Sigmoid colon (tissue), 7 donors: ENCODE measurements at places on chromosomes 11 and 22. TPM values are rescaled to one million over a fixed set of nuclear protein-coding genes. Genes with fewer than 3 reads are reported as not detected.
A peak's percentile ranks its signal among the peaks of the same experiment; 100 is the strongest.

DNA sequence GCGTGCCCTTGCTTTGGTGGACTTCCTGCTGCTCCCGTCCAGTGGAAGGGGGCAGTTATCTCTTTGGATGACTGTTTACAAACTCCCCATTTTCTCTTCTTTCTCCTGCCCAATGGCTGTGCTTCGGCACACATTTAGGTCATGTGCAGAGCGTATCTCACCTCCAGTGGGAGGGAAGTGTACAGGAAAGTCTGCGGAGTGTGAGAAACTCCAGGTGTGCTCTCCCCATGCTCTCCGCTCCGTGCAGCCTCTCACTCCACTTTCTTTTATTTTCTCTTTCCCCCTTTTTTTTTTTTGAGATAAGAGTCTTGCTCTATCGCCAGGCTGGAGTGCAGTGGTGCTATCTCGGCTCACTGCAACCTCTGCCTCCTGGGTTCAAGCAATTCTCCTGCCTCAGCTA, 11.9 kb upstream of the TEF start:
- no peak for DNase-seq
- H3K4me3 ChIP-seq: no peak overlapping the region
- H3K4me1 ChIP-seq: peaks cover 29% of the 10 kb centered on the region
- H3K27me3 ChIP-seq: no peaks in the 10 kb centered on the region

DNA sequence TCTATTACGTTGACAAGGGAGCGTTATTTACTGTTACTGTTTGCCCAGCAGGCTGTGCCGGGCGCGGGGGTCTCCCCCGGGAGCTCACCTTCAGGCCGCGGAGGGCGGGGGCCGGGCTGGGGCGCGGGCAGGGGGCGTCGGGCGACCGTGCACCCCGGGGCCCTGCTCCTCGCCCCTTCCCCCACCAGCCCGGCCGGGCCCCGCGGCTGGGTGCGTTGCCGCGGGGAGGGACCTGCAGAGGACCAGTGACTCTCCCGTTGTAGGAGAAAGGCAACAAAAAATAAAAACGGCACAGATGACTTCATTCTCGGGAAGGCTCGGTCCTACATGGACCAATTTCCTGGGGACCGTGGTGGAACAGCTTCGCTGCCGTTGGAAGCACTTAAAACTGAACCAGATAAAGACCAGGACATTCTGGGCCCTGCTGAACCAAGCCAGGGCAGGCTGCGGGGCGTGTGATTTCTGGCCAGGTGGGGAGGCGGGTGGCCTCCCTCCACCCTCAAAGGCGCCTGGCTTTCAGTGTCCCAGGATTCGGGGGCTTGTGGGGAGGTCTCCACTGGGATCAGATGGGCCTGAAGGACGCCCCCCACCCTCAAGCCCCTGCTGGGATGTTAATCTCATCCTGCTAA, 57.4 kb downstream of the IGLL1 start:
- DNase-seq: no peak
- H3K4me3 ChIP-seq: peak overlapping the region; percentile 16
- peaks cover 42% of the 10 kb centered on the region for H3K4me1 ChIP-seq

The SMTNL1 gene
- not detected for total RNA-seq

GRCh38 chr11:11607772-11608171, 14.0 kb downstream of the GALNT18 start:
- peaks cover 32% of the 10 kb centered on the region for H3K4me1 ChIP-seq
- DNase-seq: no peak
- no peaks in the 10 kb centered on the region for H3K36me3 ChIP-seq
- H3K27ac ChIP-seq: no peak overlapping the region
- no peak overlapping the region for H3K4me3 ChIP-seq

The MMP27 gene
- total RNA-seq: not detected

- H3K4me1 ChIP-seq: peaks cover 27% of the 10 kb centered on the region
- H3K27ac ChIP-seq: peak overlapping the region; percentile 95
- peaks cover 34% of the 10 kb centered on the region for H3K36me3 ChIP-seq
- peak overlapping the region; percentile 85 for H3K4me3 ChIP-seq
- no peaks in the 10 kb centered on the region for H3K27me3 ChIP-seq
- no peak for DNase-seq
These were observed 5.3 kb downstream of the TAGLN start for GRCh38 chr11:117204283-117205080.

The BLID gene
- 2.1 TPM for total RNA-seq

The SMIM35 gene
- not detected for total RNA-seq

DNA sequence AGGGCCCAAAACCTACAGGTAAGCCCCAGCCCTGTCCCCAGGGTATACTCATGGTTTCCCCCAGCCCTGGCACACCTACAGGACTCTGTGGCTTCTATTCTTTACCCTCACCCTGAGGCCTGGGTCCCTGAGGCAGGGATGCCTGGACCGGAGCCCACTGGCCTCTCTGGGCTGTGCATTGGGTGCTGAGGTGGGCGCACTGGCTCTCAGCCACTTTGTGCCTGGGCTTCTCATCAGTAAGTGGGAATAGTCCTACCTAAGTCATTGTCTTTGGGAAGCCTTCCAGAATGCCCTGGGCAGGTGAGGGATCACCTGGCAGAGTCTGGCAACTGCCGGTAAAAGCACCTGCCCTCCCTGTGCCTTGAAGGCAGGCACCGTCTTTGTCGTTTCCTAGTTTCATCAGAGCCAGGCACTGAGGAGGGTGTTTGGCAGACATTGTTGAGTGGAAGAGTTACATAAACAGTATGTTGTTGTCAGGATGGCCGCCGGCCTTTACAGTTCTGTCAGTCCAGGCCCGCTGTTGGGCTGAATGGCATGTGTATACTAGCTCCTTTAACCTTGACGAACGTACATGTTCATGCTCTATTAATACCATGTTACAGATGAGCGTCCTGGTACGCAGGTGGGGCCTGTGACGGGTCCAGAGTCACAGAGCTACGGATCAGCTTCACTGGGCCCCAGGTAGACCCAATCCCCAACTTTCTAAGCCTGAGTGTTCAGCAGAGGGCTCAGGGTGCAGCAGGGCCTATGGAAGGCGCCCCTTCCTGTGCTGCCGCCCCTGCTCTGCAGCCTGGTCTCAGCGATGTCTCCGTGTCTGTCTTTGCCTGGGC, 23.0 kb downstream of the SHANK3 start:
- no peak overlapping the region for H3K4me3 ChIP-seq
- H3K36me3 ChIP-seq: no peaks in the 10 kb centered on the region
- peaks cover 11% of the 10 kb centered on the region for H3K4me1 ChIP-seq

- no peak for DNase-seq
- H3K27ac ChIP-seq: no peak overlapping the region
- H3K4me1 ChIP-seq: no peaks in the 10 kb centered on the region
- H3K36me3 ChIP-seq: no peaks in the 10 kb centered on the region
- H3K27me3 ChIP-seq: no peaks in the 10 kb centered on the region
These were observed 38.4 kb downstream of the POU2AF3 start for GRCh38 chr11:111336582-111337256.

The FANCF gene
- total RNA-seq: 4.5 TPM

DNA sequence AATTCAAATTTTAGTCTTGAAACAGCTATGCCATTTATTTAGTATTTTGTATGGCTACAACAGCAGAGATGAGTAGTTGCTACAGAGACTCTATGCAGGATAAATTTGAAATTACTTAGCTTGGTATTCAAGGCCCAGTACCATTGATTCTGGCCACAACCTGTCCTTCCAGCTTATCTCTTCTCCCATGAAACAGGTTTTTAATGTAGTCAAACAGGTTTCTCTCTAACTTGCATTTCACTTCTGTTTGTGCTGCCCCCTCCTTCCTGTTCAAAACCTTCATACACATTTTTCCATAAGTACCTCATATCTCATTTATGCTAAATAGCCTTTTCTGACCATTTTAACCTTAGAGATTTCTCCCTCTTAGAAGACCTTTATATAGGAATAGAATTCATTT, 3.3 kb downstream of the USP47 start:
- no peak overlapping the region for H3K4me3 ChIP-seq
- H3K36me3 ChIP-seq: no peaks in the 10 kb centered on the region
- H3K27ac ChIP-seq: peak overlapping the region; percentile 98
- no peak for DNase-seq

DNA sequence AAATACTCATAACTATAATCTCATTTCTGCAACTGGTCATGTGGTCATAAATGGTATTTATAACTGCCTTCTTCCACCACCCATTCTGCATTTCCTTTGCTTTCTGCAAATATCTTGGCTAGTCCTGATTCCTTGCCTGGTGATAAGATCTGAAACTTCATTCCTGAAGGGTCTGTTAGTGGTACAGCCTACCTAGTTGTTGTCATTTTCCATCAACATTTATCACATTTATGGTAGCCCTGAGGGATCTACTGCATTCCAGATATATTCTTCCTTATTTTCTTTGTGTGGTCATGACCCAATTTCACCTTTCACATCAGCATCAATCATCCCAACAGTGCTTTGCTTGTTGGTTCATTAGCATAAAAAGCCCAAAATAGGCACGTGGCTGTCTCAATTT, 50.1 kb downstream of the DDX6 start:
- H3K36me3 ChIP-seq: no peaks in the 10 kb centered on the region
- H3K4me1 ChIP-seq: no peaks in the 10 kb centered on the region
- DNase-seq: no peak
- H3K27ac ChIP-seq: no peak overlapping the region

DNA sequence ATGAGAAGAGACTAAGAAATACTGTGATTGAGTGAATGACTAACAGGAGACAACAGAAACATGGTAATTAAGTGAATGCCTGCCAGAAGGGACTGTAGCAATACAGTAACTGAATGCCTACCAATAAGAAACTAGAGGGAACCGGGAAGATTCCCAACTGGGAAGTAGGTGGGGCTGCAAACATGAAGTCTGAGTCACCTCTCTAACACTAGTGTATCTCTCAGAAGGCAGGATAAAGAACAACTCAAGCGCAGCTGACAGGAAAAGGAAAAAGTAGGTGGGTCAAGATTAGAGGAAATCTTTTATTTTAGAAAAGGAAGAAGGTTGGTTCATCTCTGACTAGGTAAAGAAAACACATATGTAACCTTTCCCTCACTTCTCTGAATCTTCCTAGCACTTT, 14.0 kb downstream of the C11orf42 start:
- no peak overlapping the region for H3K4me3 ChIP-seq
- peaks cover 93% of the 10 kb centered on the region for H3K36me3 ChIP-seq
- H3K4me1 ChIP-seq: peaks cover 3% of the 10 kb centered on the region
- H3K27ac ChIP-seq: peak overlapping the region; percentile 34
- H3K27me3 ChIP-seq: no peaks in the 10 kb centered on the region
- DNase-seq: no peak

The ARHGAP20 gene
- total RNA-seq: 3.9 TPM

DNA sequence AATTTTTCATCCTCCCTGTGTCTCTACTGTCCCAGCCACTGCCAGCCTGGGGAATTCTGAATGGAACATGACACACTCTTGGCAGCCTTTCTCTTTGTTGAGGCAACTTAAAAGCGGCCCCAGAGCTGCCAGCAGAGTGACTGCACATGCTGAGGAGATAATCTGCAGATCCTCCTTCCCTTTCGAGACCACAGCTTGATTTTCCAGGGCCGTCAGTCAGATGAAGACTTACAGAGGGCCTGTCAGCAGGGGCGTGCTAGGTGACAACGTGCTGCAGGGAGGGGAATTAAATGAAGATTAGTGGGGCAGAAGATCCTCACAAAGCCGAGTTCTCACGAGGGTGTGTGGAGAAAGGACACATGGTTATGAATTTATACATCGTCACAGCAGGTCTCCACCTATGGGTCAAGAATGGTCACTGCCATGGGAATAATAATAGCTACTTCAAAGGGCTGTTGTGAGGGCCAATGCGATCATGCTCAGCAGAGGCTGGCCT, 193.5 kb upstream of the PITPNB start:
- H3K27me3 ChIP-seq: no peaks in the 10 kb centered on the region
- H3K4me1 ChIP-seq: peaks cover 44% of the 10 kb centered on the region
- H3K27ac ChIP-seq: peak overlapping the region; percentile 35
- DNase-seq: peak; percentile 68

The CSNK1E gene
- 63.7 TPM for total RNA-seq

The ISX gene
- total RNA-seq: not detected

GRCh38 chr11:75946531-75947530, 131.8 kb downstream of the UVRAG start:
- peak; percentile 66 for DNase-seq
- peaks cover 42% of the 10 kb centered on the region for H3K4me1 ChIP-seq
- no peak overlapping the region for H3K4me3 ChIP-seq
- H3K27ac ChIP-seq: peak overlapping the region; percentile 73

The ACR gene
- not detected for total RNA-seq

- peaks cover 51% of the 10 kb centered on the region for H3K4me1 ChIP-seq
- H3K36me3 ChIP-seq: no peaks in the 10 kb centered on the region
- H3K27ac ChIP-seq: peak overlapping the region; percentile 73
- peaks cover 32% of the 10 kb centered on the region for H3K27me3 ChIP-seq
- no peak overlapping the region for H3K4me3 ChIP-seq
- no peak for DNase-seq
These were observed 1.8 kb upstream of the THY1 start for GRCh38 chr11:119424775-119425174.

DNA sequence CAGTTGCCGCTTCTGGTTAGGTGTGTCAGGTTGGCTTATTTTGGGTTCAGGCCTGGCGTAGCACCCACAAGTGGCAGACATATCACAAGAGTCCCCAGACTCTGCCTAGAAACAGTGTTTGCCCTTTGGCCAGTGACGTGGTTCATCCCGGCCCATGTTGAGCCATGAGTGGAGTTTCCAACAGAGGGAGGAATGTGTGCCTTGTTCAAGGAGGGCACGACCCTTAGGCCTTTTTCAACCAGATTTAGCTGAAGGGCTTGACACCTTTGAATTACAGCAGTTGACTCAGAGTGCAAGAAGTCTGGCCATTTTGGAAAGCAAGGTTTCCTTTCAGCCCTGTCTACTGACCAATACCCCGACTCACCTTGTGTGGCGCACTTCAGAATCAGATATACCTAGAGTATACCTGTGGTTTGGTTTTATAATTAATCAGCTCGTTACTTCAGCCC, 15.1 kb upstream of the AIFM3 start:
- no peaks in the 10 kb centered on the region for H3K36me3 ChIP-seq
- no peaks in the 10 kb centered on the region for H3K4me1 ChIP-seq
- no peaks in the 10 kb centered on the region for H3K27me3 ChIP-seq
- no peak overlapping the region for H3K27ac ChIP-seq
- no peak for DNase-seq
- H3K4me3 ChIP-seq: no peak overlapping the region

- no peak overlapping the region for H3K27ac ChIP-seq
- H3K36me3 ChIP-seq: peaks cover 26% of the 10 kb centered on the region
- H3K4me1 ChIP-seq: peaks cover 23% of the 10 kb centered on the region
- DNase-seq: no peak
These were observed 3.8 kb downstream of the RPLP2 start for GRCh38 chr11:813456-814096.

The OR8G1 gene
- total RNA-seq: not detected

The SLN gene
- not detected for total RNA-seq
